ENCODE measurements at places on chromosomes 5 and 9. TPM values are rescaled to one million over a fixed set of nuclear protein-coding genes. Genes with fewer than 3 reads are reported as not detected.

Gene CYLC2
- not detected for total RNA-seq

Gene RIMOC1
- total RNA-seq: 14.9 TPM

Gene SLC6A19
- not detected for total RNA-seq

Gene GKAP1
- 1.4 TPM for total RNA-seq

Gene SOHLH1
- not detected for total RNA-seq

Gene C9orf43
- not detected for total RNA-seq

Gene CDKN2A
- total RNA-seq: 52.5 TPM

Gene MPDZ
- 21.3 TPM for total RNA-seq

Gene HEMGN
- not detected for total RNA-seq

Gene C9orf50
- total RNA-seq: not detected

Gene STPG3
- not detected for total RNA-seq

Gene OR1J4
- not detected for total RNA-seq

Gene SAPCD2
- 17.3 TPM for total RNA-seq

Gene SLC36A3
- total RNA-seq: not detected

Gene FOXI1
- not detected for total RNA-seq

Gene PCDHGA6
- total RNA-seq: 1.4 TPM

Gene MYMK
- not detected for total RNA-seq

Gene SHOC1
- under 0.01 TPM for total RNA-seq

Gene HRH2
- not detected for total RNA-seq

Gene FUT7
- not detected for total RNA-seq

Gene FOXD4L3
- not detected for total RNA-seq

Gene TTC23L
- total RNA-seq: not detected

Gene PTGS1
- total RNA-seq: 9.4 TPM

Gene GCNT4
- 0.58 TPM for total RNA-seq

Gene CTXN3
- not detected for total RNA-seq

Gene WDR38
- not detected for total RNA-seq

Gene SKP1
- total RNA-seq: 240 TPM

Gene PDCD1LG2
- 9.6 TPM for total RNA-seq

Gene SPAAR
- total RNA-seq: not detected

Gene PCAT7
- under 0.01 TPM for total RNA-seq

Gene LPAR1
- 103 TPM for total RNA-seq

Gene PCDHB8
- total RNA-seq: not detected

Gene RGS7BP
- total RNA-seq: not detected

Gene XRCC4
- total RNA-seq: 13.8 TPM

Gene GRM6
- total RNA-seq: not detected

Gene ZNF366
- not detected for total RNA-seq

Gene ST8SIA4
- total RNA-seq: 0.18 TPM

Gene TMCO6
- total RNA-seq: 44.5 TPM

Gene SPAG8
- total RNA-seq: 0.53 TPM

Gene ACTBL2
- 3.2 TPM for total RNA-seq

Gene CARTPT
- total RNA-seq: not detected

Gene ADRB2
- total RNA-seq: under 0.01 TPM

Gene NME5
- total RNA-seq: 0.86 TPM

Gene TYRP1
- not detected for total RNA-seq

Gene TAF11L10
- not detected for total RNA-seq

Gene PDLIM4
- total RNA-seq: 84.2 TPM

Gene NUTM2G
- not detected for total RNA-seq

Gene RANBP6
- total RNA-seq: 29.4 TPM

Gene FAM151B
- total RNA-seq: 2.9 TPM

Gene F12
- total RNA-seq: 2.8 TPM

Gene KLF4
- total RNA-seq: 1.2 TPM

Gene PCDH12
- total RNA-seq: 0.29 TPM

Gene PLEKHG4B
- not detected for total RNA-seq

Gene NUTM2F
- not detected for total RNA-seq

Gene MEIKIN
- not detected for total RNA-seq

Gene PLPPR1
- not detected for total RNA-seq

Gene NNT
- total RNA-seq: 34.0 TPM
